ENCODE measurements at places on chromosomes 5 and 9. TPM values are rescaled to one million over a fixed set of nuclear protein-coding genes. Genes with fewer than 3 reads are reported as not detected.

GRCh38 chr5:127002390-127002789 is 28.0 kb downstream of the MARCHF3 start:
- DNase-seq = no peak

The SEPTIN8 gene
- polyA plus RNA-seq = 52.7 TPM

DNA sequence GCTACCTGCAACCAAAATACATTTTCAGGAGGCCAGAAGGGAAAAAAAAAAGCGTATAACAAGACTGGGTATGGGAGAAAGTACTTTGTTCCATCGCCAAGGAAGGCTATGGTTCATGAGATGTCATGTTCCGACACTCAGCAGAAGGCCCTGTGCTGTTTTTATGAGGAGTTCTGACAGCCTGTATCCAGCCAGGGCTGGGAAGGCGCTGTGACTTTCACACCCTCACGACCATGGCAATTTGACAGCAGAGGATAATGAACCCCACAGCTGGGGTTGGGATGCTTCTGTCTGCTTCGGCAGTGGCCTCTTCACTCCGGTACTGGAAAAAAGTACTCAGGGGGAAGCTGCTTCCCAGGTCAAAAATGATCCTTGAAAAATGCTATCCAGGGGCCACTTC is 154.4 kb downstream of the PRELID2 start:
- no peak for DNase-seq

- no peak for DNase-seq
These were observed 80.5 kb downstream of the PAPPA start for GRCh38 chr9:116234081-116234480.

DNA sequence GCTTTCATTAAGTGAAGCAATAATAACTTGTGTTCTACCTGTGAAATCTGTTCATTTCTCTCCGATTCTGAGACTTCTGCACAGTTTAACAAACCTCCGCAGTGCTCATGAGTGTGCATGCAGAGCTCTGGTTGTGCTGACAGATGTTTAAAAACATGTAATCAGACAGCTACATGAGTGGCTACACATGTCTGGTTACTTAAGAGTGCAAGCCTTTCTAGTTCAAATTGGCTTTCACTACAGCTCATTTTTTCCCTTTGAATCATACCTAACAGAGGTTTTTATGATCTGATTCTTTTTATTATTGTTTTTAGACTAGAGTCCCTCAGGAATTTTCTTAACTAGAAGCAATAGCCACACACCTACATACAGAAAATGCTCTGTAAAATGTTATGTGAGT is 310.2 kb downstream of the ARRDC3 start:
- no peak for DNase-seq

Measured in left renal pelvis (tissue), 4 donors.